B cell (primary cell): ENCODE measurements at places on chromosomes 1 and 21. TPM values are rescaled to one million over a fixed set of nuclear protein-coding genes. Genes with fewer than 3 reads are reported as not detected.

Gene S100A1
- not detected in 2 replicates for total RNA-seq

Gene ST6GALNAC3
- 13.4 and 17.3 TPM in 2 replicates for total RNA-seq

Gene FCRLA
- total RNA-seq = 140 and 142 TPM in 2 replicates

Gene FCMR
- 711 and 753 TPM in 2 replicates for total RNA-seq

Gene GNAT2
- not detected in 2 replicates for total RNA-seq

Gene MYOM3
- not detected in 2 replicates for total RNA-seq

Gene ANGPTL7
- total RNA-seq = not detected in 2 replicates

Gene ADAM15
- total RNA-seq = 14.6 and 17.0 TPM in 2 replicates

Gene SLC35F3
- not detected in 2 replicates for total RNA-seq

Gene ATP6V1G3
- total RNA-seq = not detected in 2 replicates

Gene GNAI3
- total RNA-seq = 8.5 and 8.8 TPM in 2 replicates

GRCh38 chr1:168485048-168485447 lies 58.7 kb downstream of the XCL2 start:
- no peaks in the 10 kb centered on the region for H3K27me3 ChIP-seq
- no peak overlapping the region for H3K4me3 ChIP-seq
- no peaks in the 10 kb centered on the region for H3K36me3 ChIP-seq

- no peak for DNase-seq
- H3K36me3 ChIP-seq = no peaks in the 10 kb centered on the region
- peaks cover 45% of the 10 kb centered on the region for H3K4me1 ChIP-seq
- H3K27ac ChIP-seq = peak overlapping the region; percentile 88
These were observed 449 bp downstream of the EPS15 start for GRCh38 chr1:51518586-51519047.

- no peaks in the 10 kb centered on the region for H3K27me3 ChIP-seq
- H3K36me3 ChIP-seq = no peaks in the 10 kb centered on the region
- no peaks in the 10 kb centered on the region for H3K4me1 ChIP-seq
- H3K4me3 ChIP-seq = no peak overlapping the region
These were observed 125.1 kb downstream of the ETS2 start for GRCh38 chr21:38930853-38931252.

DNA sequence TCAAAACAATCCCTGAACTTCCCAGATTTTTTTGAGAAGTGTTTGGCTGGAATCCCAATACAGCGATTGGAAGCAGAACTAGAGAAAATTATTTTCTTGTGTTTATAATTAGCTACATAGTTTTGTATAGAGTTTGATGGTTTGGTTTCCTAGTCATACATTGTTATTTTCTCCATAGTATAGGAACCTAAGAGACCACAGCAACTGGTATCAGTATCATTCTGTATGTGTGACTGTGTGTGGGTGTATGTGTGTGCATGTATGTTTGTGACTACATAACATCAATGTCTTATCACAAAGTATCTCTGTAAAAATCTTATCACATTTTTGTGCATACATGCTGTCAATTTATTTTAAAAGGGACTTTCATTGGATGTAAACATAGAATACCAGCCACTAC lies 780.5 kb downstream of the MRPL39 start:
- H3K27me3 ChIP-seq = no peaks in the 10 kb centered on the region
- H3K4me1 ChIP-seq = no peaks in the 10 kb centered on the region
- H3K27ac ChIP-seq = no peak overlapping the region

- H3K36me3 ChIP-seq = peaks cover 2% of the 10 kb centered on the region
- H3K4me1 ChIP-seq = no peaks in the 10 kb centered on the region
- H3K27me3 ChIP-seq = no peaks in the 10 kb centered on the region
- DNase-seq = no peak
These were observed 77.1 kb downstream of the HLCS start for GRCh38 chr21:36889401-36889800.

DNA sequence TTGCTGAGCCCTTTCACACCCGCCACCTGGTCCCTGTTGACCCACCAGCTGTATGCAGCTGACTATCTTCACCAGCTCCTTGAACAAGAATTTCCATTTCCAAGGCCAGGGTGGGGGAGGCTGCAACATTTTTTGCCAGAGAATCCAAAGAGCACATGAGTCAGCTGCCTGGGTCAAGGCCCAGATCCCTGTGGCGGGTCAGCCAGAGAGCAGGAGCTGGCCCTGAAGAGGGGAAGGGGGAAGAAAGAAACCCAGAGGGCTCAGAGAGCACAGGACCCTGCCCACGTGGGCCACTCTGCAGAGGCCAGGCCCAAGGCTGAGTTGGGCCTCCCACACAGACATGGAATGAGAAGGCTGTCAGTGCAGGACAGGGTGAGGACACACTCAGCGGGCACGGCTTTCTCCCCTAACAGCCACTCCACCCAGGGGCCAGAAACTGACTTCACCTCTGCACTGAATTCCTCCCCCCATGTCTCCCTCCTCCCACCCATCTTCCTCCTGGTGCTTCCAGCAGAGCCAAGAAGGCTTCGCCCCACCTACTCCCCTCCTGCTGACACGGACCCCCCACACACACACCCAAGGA lies 28.9 kb downstream of the S100A6 start:
- no peaks in the 10 kb centered on the region for H3K27me3 ChIP-seq
- no peak overlapping the region for H3K27ac ChIP-seq
- no peaks in the 10 kb centered on the region for H3K4me1 ChIP-seq
- H3K36me3 ChIP-seq = no peaks in the 10 kb centered on the region

DNA sequence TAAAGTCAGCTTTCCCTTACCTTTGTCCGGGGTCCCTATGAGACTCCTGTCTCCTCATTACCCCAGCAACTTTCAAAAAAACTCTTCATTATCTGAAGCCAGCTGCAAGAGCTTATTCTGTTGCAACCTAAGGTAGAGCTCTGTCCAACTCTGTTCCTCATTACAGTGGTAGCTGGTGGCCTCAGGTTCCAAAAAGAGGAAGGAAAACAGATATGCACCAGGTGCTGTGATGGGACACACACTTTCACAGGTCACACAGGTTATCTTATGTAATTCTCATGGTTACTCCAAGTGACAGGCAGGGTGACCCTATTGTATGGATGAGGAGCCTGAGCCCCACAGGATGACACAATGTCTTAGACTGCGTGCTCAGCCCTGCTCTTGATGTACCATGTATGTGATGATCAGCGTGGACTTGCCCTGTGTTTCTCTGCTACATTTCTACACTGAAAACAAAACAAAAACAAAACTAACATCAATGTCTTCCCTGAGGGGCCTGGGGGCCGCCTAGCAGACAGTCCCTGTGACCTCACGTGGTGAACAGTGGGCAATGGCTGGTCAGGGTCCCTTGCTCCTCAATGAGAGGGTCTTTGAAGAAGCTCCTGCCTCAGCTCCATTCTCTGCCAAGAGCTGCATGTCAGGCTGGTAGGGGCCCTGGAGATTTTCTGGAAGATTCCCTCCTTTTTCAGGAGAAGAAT lies 9.7 kb upstream of the TENT5C start:
- peak overlapping the region; percentile 46 for H3K27ac ChIP-seq
- H3K27me3 ChIP-seq = no peaks in the 10 kb centered on the region
- H3K4me3 ChIP-seq = no peak overlapping the region

- H3K27ac ChIP-seq = peak overlapping the region; percentile 11
- no peak for DNase-seq
- H3K36me3 ChIP-seq = peaks cover 5% of the 10 kb centered on the region
- H3K4me1 ChIP-seq = peaks cover 35% of the 10 kb centered on the region
- no peaks in the 10 kb centered on the region for H3K27me3 ChIP-seq
These were observed 1.6 kb upstream of the IER5 start for GRCh38 chr1:181086926-181087325.

GRCh38 chr1:31793586-31794285 lies 22.1 kb downstream of the SPOCD1 start:
- H3K27me3 ChIP-seq = peaks cover 9% of the 10 kb centered on the region
- no peaks in the 10 kb centered on the region for H3K36me3 ChIP-seq
- H3K27ac ChIP-seq = no peak overlapping the region

DNA sequence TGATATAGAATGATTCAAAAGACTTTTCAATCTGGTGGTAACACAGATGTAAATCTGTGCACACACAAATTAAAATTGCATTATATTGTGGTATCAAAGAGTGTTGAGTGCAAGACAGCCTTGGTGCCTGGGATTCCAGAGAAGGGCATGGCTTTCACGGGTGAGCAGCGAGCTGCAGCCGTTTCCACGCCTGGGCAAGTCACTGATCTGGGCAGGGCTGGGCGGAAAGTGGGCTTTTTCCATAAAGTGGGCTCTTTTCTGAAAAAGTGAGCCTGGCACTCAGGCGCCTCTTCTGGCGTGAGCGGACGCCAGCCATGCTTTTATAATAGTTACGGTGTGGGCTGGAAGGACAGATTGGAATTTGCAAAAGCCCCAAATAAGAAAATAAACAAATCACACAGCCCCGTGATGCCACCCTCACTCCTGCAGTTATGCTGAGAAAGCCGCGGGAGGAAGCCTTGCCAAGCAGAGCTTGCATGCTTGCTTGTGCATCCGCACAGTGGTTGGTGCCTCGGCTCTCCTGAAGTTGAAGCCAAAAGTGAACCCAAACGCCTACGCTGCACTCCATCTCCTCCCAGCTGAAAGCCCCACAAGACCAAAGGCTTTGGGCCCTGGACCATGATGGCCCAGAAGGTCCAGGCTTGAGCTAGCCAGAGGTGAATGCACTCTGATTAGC lies 7.1 kb upstream of the C1orf115 start:
- H3K27me3 ChIP-seq = no peaks in the 10 kb centered on the region
- no peaks in the 10 kb centered on the region for H3K4me1 ChIP-seq
- no peak overlapping the region for H3K4me3 ChIP-seq
- H3K36me3 ChIP-seq = no peaks in the 10 kb centered on the region
- DNase-seq = no peak

GRCh38 chr1:228212415-228212965 lies 4.6 kb downstream of the OBSCN start:
- no peak for DNase-seq
- H3K4me3 ChIP-seq = no peak overlapping the region
- no peaks in the 10 kb centered on the region for H3K27me3 ChIP-seq
- H3K36me3 ChIP-seq = no peaks in the 10 kb centered on the region

- no peaks in the 10 kb centered on the region for H3K27me3 ChIP-seq
- H3K36me3 ChIP-seq = no peaks in the 10 kb centered on the region
- no peak overlapping the region for H3K4me3 ChIP-seq
- H3K27ac ChIP-seq = no peak overlapping the region
These were observed 28.7 kb downstream of the MARK1 start for GRCh38 chr1:220556641-220557040.

DNA sequence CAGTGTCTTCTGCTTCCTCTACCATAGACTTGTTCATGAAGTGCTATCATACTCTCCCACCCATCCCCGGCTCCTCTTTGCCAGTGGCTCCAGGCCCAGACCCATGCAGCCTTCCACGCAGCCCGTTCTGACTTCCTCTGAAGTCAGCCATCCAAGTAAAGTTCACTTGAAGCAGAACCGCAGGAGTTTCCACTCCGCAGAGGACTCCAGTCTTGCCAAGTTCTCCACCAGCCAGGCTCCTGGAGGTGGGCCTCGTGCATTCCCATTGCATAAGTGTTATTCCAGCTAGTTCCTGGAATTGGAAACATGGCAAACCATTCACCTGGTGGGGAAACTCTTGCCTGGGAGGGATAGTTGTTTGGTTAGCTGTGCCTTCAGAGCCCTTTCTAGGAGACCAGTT lies 185.1 kb downstream of the PLPP3 start:
- no peak for DNase-seq
- no peaks in the 10 kb centered on the region for H3K36me3 ChIP-seq
- H3K4me3 ChIP-seq = no peak overlapping the region
- H3K27me3 ChIP-seq = no peaks in the 10 kb centered on the region
- no peaks in the 10 kb centered on the region for H3K4me1 ChIP-seq

DNA sequence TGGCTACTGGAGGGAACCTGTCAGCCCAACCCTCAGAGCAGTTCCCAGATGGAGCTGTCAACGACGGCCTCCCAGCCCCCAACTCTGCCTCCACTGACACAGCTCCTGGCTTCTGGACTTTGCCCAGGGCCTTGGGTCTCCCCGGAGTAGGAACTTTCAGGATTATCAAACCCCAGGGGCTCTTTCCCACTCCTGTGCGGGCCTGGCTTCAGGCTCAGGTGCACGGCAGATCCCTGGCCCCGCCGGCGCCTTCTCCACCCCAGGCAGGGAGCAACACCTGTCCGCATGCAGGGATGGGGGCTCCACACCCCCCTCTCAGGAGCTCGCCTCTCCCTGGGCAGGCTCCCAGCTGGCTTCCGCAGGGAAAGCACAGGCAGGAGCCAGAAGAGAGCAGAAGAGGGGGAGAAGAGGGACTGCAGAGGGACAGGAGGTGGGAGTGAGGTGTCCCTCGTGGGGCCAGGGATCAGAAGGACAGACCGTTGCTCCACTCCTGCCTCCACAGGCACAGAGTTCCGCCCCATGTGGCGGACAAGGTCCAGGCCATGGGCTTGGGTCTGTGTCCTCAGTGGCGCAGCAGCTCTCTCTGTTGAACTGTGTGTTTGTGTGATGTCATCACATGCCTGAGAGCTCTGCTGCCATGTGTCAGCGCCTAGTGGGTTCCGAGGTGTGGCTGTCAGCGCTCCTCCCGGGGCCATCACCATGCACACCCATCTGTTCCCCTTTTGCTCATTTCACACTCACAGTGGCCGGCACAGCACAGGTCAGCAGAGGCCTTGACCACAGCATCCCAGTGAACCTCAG lies 107.7 kb downstream of the PDE9A start:
- no peaks in the 10 kb centered on the region for H3K27me3 ChIP-seq
- no peaks in the 10 kb centered on the region for H3K36me3 ChIP-seq
- no peaks in the 10 kb centered on the region for H3K4me1 ChIP-seq
- no peak for DNase-seq

DNA sequence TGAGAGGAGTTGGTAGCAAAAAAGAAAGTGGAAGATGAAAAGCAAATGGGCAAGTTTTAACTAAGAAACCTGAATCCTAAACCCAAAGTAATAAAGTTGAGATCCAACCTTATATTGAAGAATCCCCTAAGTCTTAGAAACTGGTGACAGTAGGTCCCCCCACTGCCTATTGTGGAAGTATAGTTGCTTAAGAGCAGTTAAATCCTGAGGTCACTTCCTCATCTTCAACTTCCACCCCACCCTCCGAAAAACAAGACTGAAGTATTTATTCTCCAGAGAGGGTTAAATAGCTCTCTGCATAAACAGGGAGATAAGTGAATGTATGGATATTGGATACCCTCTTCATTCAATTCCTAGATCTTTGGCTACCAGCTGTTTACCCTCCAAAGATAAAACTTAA lies 3.3 kb upstream of the DSTYK start:
- no peak overlapping the region for H3K4me3 ChIP-seq
- no peaks in the 10 kb centered on the region for H3K36me3 ChIP-seq
- no peak overlapping the region for H3K27ac ChIP-seq
- H3K4me1 ChIP-seq = peaks cover 22% of the 10 kb centered on the region
- no peaks in the 10 kb centered on the region for H3K27me3 ChIP-seq
- DNase-seq = no peak

DNA sequence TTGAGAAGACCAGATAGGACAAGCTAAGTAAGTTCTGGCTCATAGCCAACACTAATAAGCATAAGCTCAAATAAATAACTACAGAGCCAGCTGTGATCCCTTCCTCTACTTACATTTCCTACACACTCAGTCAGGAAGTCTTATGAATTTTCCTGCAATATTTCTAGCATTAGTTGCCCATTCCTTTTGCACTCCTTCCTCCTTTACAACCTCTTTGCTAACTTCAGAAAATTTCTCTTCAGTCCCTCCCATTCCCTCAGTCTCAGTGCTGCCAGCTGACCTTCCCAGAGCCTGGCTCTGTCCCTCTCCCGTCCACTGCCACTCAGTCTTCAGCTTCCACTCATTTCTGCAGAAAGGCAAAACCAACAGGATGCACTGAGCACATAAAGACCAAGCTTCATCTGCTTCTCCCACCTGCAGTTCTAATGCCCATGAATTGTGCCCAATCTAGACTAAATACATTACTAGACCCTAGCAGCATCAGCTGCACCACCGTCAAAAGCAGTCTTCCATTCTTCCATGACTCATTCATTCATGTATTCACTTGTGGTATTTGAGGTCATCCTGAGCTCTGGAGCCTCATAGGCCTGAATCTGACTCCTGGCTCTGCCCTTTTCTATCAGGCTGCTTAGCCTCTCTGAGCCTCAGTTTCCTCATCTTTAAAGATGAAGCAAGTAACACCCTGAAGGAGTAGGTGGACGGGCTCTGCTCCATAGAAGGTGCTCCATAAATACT lies 54.6 kb upstream of the SIPA1L2 start:
- no peak overlapping the region for H3K4me3 ChIP-seq
- DNase-seq = no peak
- H3K27me3 ChIP-seq = no peaks in the 10 kb centered on the region
- no peaks in the 10 kb centered on the region for H3K4me1 ChIP-seq
- no peak overlapping the region for H3K27ac ChIP-seq
- H3K36me3 ChIP-seq = no peaks in the 10 kb centered on the region
